ENCODE measurements at places on chromosomes 6 and 20. TPM values are rescaled to one million over a fixed set of nuclear protein-coding genes. Genes with fewer than 3 reads are reported as not detected.

ZNF165 gene
- total RNA-seq: 4.2 TPM

SLC17A3 gene
- total RNA-seq: not detected

PI3 gene
- total RNA-seq: not detected

SLC35F1 gene
- not detected for total RNA-seq

PRICKLE4 gene
- 1.6 TPM for total RNA-seq

IER3 gene
- total RNA-seq: 106 TPM

CRIP3 gene
- 0.64 TPM for total RNA-seq

LTB gene
- total RNA-seq: 3.7 TPM

DNA sequence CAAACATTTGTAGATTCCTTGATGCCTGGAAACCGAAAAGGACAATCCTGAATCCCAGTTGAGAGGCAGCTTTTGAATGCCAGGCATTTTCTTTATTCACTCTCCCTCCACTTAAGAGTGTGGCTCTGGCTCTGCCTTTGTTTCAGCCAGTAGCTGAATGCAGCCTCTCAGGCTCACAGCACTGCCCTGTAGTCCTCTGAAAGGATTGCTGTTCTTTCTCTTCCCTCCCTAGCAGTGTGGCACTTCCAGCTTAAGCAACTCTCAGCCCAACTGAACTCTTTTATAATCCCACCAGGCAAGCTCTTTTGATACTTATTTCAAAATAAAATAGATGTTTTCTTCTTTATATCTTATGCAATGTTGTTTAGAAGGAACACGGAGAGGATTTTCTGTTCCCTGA is 415.6 kb downstream of the GJA1 start:
- DNase-seq: no peak

DNA sequence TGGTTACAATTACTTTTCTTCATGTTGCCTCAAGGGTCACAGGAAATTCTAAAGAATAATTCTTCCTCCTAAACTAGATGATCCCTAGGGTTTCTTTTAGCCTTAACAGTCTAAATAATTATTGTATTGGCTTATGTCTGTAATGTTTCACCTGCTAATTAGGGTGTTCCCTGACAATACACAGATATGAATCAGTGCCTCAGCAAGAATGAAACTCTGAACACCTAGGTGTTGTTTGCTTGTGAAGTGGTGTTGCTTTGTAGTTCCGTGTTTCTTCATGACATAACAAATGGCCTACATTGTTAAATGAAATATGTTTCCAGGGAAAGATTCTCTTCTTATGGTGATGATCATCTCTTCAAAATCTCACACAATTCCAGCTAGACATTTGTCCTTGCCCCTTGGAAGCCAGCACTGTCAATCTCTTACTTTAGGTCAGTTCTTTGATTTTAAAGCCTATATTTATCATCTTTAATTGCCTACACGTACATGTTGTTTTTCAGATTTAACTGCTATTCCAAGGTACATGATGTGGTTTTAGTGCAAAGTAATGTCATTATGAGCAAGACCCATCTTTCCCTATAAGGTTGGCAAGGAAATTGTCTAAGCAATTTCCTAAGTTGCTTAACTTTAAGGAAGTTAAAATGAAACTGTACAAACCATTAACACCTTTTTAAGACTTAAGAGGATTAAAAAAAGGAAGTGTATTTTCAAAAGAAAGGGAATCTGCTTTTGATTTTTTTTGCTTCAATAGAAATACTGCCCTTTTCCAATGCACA is 111.9 kb downstream of the TBC1D7 start:
- no peak for DNase-seq

GRCh38 chr6:16591396-16592222 is 169.7 kb downstream of the ATXN1 start:
- no peak for DNase-seq

DNA sequence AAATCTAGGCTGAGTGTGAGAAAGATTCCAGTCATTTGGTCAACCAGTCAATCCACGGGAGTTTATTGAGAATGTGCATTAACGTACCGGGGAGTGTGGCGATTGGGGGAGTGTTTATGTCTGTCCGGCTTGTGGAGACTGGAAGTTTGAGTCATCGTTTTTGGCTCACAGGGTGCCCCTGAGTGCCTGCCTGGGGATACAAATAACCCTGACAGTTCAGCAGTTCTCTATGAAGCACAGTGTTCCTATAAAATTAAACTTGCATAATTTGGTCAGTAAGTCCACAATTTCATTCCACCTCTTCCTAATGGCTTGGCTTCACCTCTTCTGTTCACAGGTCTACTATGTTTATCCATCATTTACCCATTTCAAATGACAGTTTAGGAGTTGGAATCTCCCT is 72.6 kb upstream of the PLEKHG1 start:
- no peak for DNase-seq

DNA sequence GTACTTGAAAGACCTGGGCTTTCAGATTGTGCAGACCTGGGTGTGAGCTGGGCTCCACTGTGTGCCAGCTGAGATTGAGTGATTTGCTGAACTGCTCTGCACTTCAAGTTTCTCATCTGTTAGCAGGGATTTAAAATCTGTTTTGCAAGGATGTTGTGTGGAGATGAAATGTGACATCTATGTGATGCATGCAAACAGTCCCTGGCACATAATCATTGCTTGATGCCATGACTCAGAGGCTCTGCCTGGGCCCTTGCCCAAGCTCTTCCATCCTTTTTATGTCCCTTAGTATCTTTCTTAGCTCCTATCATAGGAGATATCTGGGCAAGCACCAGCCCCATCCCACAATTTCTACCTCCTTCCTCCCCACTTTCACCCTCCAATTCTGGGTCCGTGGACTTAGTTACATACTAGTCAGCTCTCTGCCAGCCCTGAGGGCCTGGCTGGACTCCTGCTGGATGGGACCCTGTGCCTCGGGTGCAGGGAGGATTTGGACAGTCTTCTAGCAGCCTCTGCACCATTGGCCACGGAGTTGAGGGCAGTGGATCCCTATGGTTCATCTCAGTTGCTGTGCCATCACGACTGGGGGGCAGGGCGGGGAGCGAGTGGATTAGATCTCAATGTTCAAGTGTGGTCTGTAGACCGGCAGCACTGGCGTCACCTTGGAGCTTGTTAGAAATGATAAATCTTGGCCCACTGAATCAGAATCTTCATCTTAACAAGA is 103.6 kb downstream of the MAP3K7 start:
- DNase-seq: no peak

GRCh38 chr6:39804466-39805065 is 12.4 kb downstream of the DAAM2 start:
- no peak for DNase-seq

DNA sequence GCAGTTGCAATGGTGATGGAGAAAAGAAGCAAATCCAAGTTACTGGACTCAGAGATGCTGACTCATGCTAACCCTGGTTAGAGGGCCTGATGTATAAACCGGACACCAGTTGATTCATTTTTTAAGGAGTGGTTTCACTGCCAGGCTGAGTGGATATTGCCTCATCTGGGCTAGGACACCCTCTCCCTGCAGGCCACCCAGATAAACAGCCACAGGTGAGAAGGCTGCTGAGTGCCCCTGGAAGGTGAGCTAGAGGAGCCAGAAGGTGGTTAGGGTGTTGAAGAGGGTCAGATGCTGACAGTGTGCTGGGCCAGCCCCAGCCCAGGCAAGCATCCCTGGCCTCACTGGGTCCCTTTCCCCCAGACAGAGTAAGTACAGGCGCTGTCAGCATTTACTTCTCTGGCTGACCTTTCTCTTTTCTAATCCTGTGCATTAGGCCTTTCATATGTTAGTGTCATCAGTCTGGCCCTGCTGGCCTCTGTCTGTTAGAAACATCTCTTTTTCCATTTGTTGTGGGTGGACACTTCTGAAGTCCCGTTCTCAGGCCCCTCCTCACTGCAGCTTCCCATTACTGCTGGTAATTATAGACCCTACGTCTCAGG is 13.5 kb downstream of the EPB41L1 start:
- DNase-seq: no peak

DNA sequence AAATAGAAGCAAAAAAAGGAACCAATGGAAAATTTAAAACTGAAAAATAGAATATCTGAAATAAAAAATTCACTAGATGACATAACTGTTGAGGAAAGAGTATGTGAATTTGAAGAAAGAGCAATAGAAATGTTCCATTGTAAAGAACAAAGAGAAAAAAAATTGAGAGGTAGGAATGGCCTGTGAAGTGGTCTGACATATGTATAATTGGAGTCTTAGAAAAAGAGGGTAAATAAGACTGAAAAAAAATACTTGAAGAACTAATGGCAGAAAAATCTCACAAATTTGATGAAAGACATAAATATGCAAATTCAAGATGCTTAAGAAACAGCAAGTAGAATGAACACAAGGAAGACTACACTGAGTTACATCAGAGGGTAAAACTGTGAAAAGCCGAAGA is 93.4 kb downstream of the QKI start:
- no peak for DNase-seq

DNA sequence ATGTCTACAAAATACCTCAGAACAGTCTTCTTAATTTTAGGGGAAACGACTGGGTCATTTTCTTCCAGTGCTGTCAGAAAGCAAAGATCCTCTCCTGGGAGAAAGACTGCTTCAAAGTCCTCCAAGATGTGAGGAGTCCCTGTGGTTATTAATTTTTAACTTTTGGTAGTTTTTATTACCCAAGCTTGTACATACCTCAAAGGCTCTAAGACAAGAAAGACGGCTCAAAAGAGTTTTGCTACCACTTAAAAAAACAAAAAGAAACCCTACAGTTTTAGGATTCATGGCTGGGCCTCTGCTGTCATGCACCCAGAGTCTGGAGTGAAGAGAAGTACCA is 56.1 kb upstream of the APCDD1L start:
- DNase-seq: no peak

DNA sequence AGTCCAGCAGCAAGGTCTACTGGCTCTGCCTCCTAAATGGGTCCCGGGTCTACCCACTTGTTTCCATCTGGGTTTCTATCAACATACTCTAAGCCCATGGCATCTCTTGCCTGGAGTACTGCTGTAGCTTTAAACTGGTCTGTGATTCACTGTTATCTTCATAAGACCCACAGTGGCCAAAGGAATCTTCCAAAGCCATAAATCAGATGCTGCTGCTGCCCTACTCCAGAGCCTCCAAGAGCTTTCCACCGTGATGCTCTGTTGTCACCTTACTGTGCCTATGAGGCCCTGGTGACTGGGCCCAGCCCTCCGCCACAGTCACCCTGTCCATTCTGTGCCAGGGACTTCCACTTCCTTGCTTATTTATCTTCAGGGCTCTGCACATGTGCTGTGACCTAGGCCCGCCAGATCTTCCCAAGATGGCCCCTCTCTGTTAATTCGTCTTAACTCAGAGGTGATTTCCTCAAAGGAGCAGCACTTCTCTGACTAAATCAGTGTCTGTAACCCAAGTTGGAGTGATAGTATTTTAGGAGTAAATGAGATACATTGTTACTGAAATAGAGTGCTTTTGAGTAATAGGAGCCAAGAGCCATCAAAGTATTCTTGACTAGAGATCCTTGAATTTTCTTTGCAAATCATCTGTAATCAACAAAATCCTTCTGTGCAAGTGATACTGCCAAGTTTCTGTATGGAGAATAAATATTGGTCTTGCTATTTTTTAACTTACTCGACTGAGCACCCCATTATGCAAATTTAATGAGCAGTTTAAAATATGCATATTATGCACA is 102.5 kb downstream of the PPP1R14C start:
- no peak for DNase-seq

- DNase-seq: no peak
Measured at GRCh38 chr6:15269011-15269410, 23.1 kb downstream of the JARID2 start.

DNA sequence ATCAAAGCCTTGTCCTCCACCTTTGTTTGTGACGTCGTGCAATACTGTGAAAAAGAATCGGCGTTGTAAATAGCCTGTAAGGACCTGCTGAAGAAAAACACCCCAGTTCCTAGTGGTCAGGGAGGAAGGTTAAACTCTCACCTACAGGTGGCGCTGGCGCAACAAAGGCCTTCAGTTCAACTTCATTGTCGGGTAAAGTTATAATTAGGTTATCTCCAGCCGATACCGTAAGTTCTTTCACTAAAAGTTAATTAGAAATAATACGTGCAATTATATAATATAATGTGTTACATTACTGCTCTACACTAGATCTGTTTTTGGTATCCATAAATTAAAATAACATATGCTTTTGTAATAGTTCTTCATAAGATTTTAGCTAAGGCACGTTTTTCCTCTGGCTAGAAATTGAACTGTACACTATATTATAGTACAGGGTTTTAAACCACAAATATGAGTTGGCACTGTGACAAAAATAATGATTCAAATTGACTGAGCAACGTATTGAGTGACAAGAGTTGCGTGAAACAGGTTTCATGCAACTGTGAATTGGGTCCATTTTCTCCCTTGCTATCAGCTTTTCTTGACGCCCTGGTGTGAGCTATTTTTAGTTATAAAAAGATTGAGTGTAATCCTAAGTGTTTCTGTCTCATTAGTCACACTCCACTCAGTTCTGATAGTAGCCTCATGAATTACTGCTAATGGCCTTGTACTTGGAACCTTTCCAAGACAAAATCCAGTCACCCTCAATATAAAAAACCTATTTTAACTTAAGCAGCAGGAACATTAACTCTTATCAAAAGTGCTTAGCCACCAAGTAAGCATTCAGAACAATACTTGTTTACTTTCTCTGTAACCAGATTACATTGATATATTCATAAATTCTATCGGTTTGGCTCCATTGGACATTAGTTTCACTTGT is 62.3 kb downstream of the KIAA0319 start:
- DNase-seq: peak; percentile 48

Data from Panc1 (cell line).